ENCODE measurements at places on chromosomes 7 and 10. TPM values are rescaled to one million over a fixed set of nuclear protein-coding genes. Genes with fewer than 3 reads are reported as not detected.

- no peak overlapping the region for H3K27ac ChIP-seq
- no peaks in the 10 kb centered on the region for H3K27me3 ChIP-seq
- H3K4me1 ChIP-seq: peaks cover 2% of the 10 kb centered on the region
- DNase-seq: no peak
- no peak overlapping the region for H3K4me3 ChIP-seq
- no peaks in the 10 kb centered on the region for H3K36me3 ChIP-seq
Observed at GRCh38 chr10:49312246-49312869, 13.4 kb downstream of the C10orf71 start.

- no peaks in the 10 kb centered on the region for H3K4me1 ChIP-seq
- no peak overlapping the region for H3K4me3 ChIP-seq
- no peak for DNase-seq
- H3K36me3 ChIP-seq: no peaks in the 10 kb centered on the region
Observed at GRCh38 chr10:33612551-33612950, 278.1 kb upstream of the NRP1 start.

- H3K27ac ChIP-seq: no peak overlapping the region
- no peaks in the 10 kb centered on the region for H3K27me3 ChIP-seq
Observed at GRCh38 chr10:48765527-48765926, 80.9 kb downstream of the WDFY4 start.

DNA sequence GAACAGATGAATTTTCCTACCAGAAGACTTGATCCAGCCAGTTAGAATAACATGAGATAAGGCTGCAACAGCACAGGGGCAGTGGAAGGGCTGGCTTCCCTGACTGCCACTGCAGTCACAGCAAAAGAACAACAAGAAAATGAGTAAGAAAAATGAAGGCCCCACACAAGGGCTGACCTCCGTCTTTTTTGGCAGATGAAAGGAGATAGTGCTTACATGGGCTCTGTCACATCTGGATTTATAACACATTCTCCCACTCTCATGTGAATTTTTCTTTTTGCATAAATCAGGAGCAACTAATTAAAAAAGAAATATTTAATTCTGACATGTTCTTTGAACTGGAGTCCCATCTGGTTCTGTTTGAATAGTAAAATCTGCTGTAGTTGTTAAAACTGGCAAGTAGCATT, 99.6 kb downstream of the NRP1 start:
- H3K4me1 ChIP-seq: peaks cover 82% of the 10 kb centered on the region
- H3K27ac ChIP-seq: peak overlapping the region; percentile 77
- H3K4me3 ChIP-seq: no peak overlapping the region

- no peak overlapping the region for H3K4me3 ChIP-seq
- H3K27me3 ChIP-seq: no peaks in the 10 kb centered on the region
- peak; percentile 23 for DNase-seq
- H3K36me3 ChIP-seq: peaks cover 47% of the 10 kb centered on the region
- H3K4me1 ChIP-seq: peaks cover 4% of the 10 kb centered on the region
- H3K27ac ChIP-seq: no peak overlapping the region
Observed at GRCh38 chr7:95404316-95404865, 8.2 kb upstream of the PON3 start.

- H3K27ac ChIP-seq: peak overlapping the region; percentile 44
- no peaks in the 10 kb centered on the region for H3K4me1 ChIP-seq
- no peaks in the 10 kb centered on the region for H3K36me3 ChIP-seq
- H3K27me3 ChIP-seq: no peaks in the 10 kb centered on the region
Observed at GRCh38 chr10:15335508-15335907, 35.6 kb downstream of the FAM171A1 start.

DNA sequence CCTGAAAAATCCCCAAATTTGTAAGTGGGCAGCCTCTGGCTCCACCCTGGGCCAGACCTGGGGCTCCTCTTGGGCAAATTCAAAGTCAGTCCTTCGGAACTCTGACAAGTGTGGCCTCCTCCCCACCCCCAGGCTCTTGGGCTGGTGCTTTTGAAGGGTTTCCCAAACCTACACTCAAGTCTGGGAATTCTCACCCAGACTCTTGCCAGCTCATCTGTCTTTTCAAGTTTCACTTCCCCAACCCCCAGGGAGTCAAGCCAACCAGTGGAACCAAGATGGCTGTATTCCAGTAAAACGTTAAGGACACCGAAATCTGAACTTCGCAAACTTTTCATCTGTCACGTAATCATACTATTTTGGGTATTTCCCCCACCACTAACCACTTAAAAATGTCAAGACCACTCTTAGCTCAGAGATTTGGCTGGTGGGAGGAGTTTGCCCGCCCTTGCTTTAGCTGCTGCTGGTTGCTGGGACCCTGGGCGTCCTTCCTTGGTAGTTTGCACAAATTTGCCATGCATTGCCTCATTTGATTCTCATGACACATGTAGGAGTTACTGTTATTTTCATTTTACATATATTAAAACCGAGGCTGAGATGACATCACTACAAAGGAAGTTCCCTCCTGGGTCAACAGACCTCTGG, 1.7 kb upstream of the MYO1G start:
- H3K36me3 ChIP-seq: peaks cover 12% of the 10 kb centered on the region
- no peaks in the 10 kb centered on the region for H3K27me3 ChIP-seq
- no peak overlapping the region for H3K4me3 ChIP-seq
- H3K4me1 ChIP-seq: peaks cover 3% of the 10 kb centered on the region
- DNase-seq: no peak

- DNase-seq: no peak
- H3K27ac ChIP-seq: no peak overlapping the region
- no peaks in the 10 kb centered on the region for H3K36me3 ChIP-seq
- H3K4me3 ChIP-seq: no peak overlapping the region
- no peaks in the 10 kb centered on the region for H3K27me3 ChIP-seq
Observed at GRCh38 chr10:71132321-71132810, 80.0 kb upstream of the UNC5B start.

GRCh38 chr7:17668122-17668521, 272.2 kb downstream of the SNX13 start:
- no peak overlapping the region for H3K4me3 ChIP-seq
- DNase-seq: no peak
- no peaks in the 10 kb centered on the region for H3K4me1 ChIP-seq
- H3K27me3 ChIP-seq: no peaks in the 10 kb centered on the region

GRCh38 chr10:91756286-91756685, 41.9 kb upstream of the TNKS2 start:
- H3K4me1 ChIP-seq: no peaks in the 10 kb centered on the region
- H3K4me3 ChIP-seq: no peak overlapping the region
- no peaks in the 10 kb centered on the region for H3K27me3 ChIP-seq
- DNase-seq: no peak
- no peak overlapping the region for H3K27ac ChIP-seq
- H3K36me3 ChIP-seq: no peaks in the 10 kb centered on the region

DNA sequence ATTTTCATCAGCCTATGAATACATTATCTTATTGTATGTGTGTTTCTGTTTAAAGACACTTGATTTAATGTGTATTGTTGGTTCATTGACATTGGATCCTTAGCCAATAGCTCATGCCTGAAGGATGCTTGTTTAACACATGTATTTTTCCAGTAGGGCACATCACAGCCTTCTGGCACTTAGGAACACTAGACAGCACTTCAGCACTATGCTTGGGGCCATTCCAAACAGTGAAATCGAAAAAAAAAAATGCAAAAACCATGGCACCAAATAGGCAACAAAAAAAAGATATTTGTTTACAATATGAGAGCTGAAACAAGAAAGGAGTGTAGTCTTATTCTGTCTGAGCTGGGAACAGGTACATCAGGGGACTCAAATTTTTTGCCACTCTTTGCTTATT, 262.8 kb downstream of the SLC25A13 start:
- no peaks in the 10 kb centered on the region for H3K4me1 ChIP-seq
- no peak overlapping the region for H3K4me3 ChIP-seq
- no peak for DNase-seq
- no peak overlapping the region for H3K27ac ChIP-seq
- no peaks in the 10 kb centered on the region for H3K27me3 ChIP-seq

- H3K4me1 ChIP-seq: no peaks in the 10 kb centered on the region
- peaks cover 4% of the 10 kb centered on the region for H3K27me3 ChIP-seq
- DNase-seq: no peak
- no peaks in the 10 kb centered on the region for H3K36me3 ChIP-seq
- no peak overlapping the region for H3K4me3 ChIP-seq
- H3K27ac ChIP-seq: no peak overlapping the region
Observed at GRCh38 chr10:48279081-48279751, 4.7 kb upstream of the FRMPD2 start.

GRCh38 chr7:54728411-54728810, 30.6 kb downstream of the SEC61G start:
- no peak for DNase-seq
- no peaks in the 10 kb centered on the region for H3K36me3 ChIP-seq
- no peaks in the 10 kb centered on the region for H3K4me1 ChIP-seq
- no peaks in the 10 kb centered on the region for H3K27me3 ChIP-seq

GRCh38 chr7:157233677-157234076, 95.0 kb downstream of the UBE3C start:
- H3K4me1 ChIP-seq: no peaks in the 10 kb centered on the region
- no peak overlapping the region for H3K4me3 ChIP-seq
- H3K27me3 ChIP-seq: no peaks in the 10 kb centered on the region
- DNase-seq: no peak

The RP9 gene
- 18.2 TPM for total RNA-seq

The STRIP2 gene
- total RNA-seq: 17.1 TPM

The FAM180A gene
- total RNA-seq: 17.8 TPM

All from heart right ventricle (tissue), 16 donors.